ENCODE measurements at places on chromosomes 12 and 14.
A peak's percentile ranks its signal among the peaks of the same experiment; 100 is the strongest.

GRCh38 chr12:106249411-106250135, 1.8 kb upstream of the CKAP4 start:
- no peak for DNase-seq

DNA sequence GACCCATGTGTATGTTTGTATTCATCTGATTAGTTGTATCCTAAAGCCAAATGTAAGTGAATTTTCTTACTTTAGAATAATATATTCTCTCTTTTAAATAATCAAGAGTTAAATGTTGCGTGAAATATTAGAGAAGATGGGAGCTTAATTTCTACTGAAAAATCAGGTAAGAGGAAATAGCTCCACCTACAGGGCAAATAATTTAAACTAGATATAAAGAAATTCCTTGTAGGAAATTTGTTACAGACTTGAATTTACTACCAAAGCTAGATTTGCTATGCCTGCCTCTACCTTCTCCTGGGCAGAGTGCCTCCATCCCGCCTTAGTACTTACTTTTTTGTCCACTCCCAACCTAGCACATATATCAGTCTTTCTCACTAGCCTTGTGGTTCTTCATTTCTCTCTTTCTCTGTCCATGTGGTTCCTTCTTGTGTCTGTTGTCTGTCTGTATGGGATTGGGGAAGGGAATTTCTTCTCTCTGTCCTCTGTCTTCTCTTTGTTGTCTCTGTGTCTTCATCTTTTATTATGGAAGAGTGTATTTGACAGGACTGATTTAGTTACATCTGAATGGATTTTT, 44.7 kb downstream of the PALS1 start:
- DNase-seq = no peak

DNA sequence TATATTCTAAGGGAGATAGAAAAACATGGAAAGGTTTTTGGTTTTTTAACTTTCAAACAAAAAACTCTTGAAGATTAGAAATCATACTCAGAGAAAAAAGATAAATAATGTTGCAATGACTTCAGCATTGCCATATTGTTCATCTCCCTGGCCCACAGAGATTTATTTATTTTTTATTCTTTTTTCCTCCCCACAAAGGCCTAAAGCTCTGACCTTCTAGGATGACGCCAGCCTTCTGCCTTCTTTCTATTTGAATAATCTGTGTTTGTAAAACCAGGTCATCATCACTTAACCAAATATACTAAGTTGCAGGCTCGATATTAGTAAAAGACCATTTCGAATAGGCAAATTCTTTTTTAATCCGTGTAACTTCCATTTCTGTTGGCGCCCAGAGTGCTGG, 4.4 kb upstream of the DCP1B start:
- no peak for DNase-seq

- DNase-seq = no peak
Observed at GRCh38 chr12:100251917-100252316, 15.0 kb downstream of the DEPDC4 start.

- no peak for DNase-seq
Observed at GRCh38 chr14:103110681-103111231, 12.5 kb upstream of the TNFAIP2 start.

- DNase-seq = peak; percentile 45
Observed at GRCh38 chr12:39990122-39991101, 115.5 kb downstream of the SLC2A13 start.

- no peak for DNase-seq
Observed at GRCh38 chr14:78127961-78128360, 42.2 kb upstream of the NRXN3 start.

- no peak for DNase-seq
Observed at GRCh38 chr14:102768223-102769048, 8.8 kb upstream of the TRAF3 start.

DNA sequence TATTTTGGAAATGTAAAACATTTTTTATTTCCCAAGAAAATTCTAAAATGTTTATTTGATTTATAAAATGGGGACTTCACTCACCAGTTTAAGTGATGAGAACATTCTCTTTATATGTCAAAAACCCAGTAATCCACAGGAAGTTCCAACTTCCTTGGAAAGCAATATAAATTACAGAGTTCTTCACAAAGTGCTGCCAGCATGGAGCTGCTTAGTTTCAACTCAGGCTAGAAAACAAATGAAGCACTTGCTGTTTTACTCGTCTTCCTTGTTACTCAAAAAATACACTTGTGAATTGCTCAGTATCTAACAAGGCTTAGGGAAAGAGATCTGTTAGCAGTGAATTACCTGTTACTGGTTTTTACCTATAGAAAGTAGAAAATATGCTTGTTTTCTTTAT, 942.7 kb upstream of the MDGA2 start:
- no peak for DNase-seq

DNA sequence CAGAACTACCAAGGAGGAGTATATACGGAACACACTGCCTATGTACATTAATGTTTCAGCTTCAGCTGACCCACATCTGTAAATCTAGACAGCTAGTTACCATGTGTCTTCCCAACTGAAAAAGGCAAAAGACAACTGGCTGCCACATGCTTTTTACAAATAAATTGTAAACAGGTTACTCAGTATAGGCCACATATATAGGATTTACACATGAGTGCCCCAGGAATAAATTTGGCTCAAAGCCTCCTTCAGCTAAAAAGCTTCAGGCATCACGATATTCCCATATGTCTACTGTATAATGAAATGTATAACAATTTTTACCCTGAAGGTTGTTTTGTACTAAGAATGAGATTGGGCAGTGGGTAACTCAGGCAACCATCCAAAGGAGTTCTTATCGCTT, 175.9 kb upstream of the BMP4 start:
- no peak for DNase-seq

DNA sequence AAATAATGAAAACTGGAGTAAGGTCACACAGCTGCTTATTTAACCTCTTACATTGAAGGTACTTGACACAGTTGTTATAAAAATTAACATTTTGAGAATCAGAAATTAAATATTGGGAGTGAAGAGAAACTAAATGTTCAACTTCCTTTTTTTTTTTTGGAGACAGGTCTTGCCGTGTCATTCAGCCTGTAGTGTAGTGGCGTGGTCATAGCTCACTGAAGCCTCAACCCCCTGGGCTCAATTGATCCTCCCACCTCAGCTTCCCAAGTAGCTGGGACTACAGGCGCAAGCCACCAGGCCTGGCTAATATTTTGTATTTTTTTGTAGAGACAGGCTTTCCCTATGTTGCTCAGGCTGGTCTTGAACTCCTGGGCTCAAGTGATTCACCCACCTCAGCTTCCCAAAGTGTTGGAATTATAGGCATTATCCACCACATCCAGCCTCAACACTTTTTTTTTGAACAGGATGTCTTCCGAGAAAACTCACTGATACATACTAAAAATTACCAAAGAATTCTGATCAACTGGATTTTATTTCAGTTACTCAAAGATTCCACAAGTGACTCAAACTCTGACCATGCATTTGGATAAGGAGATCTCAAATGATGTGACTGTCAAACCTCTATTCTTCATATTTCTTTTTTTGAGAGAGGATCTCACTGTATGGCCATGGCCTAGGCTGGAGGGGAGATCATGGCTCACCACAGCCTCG, 35.4 kb downstream of the SGPP1 start:
- DNase-seq = no peak

DNA sequence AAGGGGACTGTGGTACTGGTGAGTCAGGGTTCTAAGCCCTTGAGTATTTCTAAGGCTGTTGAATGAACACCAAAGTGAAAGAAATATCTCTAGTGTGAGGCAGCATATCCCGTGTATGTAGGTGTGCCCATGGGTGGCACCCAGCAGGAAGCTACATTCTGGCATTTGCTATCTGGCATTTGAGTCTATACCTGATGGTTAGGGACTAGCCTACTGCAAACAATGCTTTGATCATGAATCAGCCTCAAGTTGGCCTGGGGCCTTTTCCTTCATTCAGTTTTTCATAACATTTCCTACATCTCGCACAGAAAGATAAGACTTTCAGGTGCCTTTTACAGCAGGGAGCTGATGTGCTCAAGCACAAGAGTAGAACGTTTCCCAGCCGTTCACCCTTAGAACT, 85.7 kb upstream of the E2F7 start:
- no peak for DNase-seq

DNA sequence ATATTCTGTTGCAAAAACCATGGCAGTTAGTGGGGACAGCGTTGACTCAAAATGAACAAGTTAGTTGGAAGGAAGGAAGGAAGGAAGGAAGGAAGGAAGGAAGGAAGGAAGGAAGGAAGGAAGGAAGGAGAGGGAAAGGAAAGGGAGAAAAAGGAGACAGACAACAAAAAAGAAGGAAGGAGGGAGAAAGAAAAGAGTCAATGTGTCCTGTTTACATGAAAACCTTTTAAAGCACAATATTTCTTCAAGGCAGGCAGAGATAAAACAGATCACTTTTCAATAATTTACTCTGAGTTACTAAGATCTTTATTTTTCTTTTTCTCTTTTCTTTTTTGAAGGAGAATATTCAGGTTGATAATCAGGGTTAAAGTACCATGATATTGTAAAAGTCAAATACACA, 99.4 kb downstream of the CCER1 start:
- DNase-seq = no peak

DNA sequence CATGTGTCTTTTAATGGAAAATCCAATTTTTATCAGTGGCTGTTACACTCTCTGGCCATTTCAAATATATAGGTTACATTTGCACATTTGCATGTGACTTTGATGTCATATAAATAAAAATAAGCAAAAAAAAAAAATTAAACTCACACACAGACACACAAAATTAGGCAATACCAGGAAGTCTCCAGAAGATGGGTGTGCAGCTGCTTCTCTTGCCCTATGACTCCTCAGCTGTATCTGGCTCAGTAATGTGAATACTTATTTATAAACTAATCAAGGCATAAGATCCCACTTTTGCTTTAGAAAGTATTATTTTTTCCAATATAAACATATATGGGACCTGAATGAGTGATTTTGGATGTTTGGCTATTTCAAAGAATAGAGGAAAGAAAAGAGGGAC, 461.1 kb downstream of the LRIG3 start:
- DNase-seq = no peak

DNA sequence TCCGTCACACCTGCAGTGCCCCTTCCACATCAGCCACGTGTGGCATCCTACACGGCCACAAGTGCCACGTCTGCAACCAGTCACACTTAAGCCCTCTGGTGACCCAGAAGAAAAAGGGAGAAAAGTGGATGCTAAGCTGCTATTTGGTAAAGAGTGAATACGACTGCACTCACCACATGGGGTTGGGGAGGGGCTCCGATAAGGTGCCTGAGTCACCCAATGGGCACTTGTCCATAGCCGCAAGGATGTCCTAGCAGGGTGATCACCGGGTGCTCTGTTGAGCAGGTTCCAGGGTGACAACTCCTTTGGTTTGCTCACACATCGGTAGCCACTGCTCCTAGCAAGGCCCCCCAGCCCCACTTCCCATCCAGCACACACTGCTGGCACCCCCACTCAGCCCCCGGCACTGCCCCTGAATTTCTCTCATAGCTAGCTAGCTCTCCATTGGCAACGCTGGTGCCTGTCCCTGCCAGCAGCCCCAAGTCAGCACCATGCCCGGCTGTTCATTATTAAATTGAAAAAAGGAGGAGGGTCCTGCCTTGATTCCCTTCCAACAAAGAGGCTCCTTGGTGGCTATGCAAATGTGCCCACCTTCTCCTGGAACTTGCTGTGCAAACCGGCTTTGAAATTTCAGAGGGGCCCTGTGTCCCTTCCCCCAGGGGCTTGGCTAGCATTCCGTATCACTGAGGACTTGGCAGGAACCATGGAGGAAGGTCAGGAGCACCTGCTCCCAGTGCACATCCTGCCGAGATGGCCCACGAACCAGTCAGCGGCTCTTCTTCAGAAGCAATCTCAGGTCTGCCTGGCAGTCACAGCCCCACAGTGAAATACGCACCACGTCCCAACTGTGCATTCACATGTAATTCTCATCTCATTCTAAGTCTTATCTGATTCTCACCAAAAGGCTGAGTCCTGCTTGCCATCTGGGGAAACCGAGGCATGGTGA, 227.7 kb upstream of the DIO3 start:
- no peak for DNase-seq

DNA sequence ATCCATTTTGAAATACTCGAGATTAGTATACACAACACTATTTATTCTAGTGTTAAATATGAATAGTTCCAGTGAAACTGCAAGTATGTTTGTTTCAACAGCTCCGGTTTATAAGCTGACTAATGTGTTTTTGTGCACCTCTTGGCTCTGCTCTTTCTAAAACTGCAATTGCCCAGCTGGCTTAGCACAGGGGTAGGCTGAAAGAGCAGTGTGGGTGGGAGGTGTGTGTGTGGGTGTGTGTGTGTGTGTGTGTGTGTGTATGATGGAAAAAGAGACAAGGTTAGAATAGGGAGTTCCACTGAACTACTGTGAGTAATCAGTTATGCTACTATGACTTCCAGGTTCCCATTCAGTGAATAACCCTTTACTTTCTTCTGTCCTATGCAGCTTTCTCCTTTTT, 37.8 kb upstream of the DDHD1 start:
- DNase-seq = no peak

DNA sequence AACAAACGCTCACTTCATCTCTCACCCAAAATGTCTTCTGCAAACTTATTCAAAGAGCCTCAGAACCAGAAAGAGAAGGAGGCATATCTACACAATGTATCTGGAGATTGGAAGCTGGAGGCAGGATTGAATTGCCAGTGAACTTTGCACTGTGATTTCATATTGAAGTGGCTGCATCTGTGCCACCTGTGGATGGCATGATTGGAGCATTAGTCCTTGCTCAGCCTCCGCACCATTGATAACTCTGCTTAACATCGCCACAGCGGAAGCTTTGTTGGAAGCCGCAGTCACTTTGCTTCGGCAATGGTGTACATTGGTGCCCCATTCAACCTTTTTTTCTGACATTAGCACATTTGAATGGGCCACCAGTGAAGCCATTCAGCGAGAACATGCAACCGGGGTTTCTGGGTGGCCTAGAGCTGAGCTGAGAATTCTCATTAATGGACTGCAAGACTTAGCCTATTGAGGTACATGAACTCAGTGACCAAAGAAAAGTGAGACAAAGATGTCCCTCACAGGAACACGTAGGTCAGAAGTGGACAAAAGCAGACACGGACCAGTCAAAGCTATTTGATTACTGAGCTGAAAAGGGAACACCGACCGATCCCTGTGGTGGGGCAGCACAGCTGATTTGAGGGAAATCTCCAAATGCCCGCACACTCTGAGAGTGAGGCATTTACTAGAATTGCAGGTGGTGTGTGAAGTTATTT, 130.4 kb downstream of the BRMS1L start:
- no peak for DNase-seq

DNA sequence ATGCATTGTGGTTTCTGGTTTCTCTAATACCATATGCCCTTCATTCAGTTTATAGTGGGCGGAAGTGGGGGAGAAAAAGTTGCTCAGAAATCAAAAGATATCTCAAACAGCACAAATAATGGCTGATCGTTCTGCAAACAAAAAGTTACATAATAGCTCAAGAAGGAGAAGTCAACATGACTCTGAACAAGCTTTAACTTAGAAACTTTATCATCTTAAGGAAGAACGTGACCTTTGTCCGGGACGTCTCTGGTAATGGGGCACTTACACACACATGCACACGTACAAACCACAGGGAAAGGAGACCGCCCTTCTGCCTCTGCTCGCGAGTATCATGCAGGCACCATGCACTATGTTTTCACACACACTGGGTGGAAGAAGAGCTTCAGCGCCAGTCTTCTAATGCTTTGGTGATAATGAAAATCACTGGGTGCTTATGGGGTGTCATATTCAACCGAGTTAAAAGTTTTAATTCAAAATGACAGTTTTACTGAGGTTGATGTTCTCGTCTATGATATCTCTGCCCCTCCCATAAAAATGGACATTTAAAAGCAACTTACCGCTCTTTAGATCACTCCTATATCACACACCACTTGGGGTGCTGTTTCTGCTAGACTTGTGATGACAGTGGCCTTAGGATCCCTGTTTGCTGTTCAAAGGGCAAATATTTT, 4.7 kb downstream of the FOS start:
- DNase-seq = no peak

- no peak for DNase-seq
Observed at GRCh38 chr12:117599849-117600248, 238.4 kb upstream of the NOS1 start.
